Myocyte (in vitro differentiated cells): ENCODE measurements at places on chromosomes 4 and X. TPM values are rescaled to one million over a fixed set of nuclear protein-coding genes. Genes with fewer than 3 reads are reported as not detected.
A peak's percentile ranks its signal among the peaks of the same experiment; 100 is the strongest.

SYP gene
- total RNA-seq: 1.8 TPM in 2 replicates

MAGEB3 gene
- not detected in 2 replicates for total RNA-seq

DNA sequence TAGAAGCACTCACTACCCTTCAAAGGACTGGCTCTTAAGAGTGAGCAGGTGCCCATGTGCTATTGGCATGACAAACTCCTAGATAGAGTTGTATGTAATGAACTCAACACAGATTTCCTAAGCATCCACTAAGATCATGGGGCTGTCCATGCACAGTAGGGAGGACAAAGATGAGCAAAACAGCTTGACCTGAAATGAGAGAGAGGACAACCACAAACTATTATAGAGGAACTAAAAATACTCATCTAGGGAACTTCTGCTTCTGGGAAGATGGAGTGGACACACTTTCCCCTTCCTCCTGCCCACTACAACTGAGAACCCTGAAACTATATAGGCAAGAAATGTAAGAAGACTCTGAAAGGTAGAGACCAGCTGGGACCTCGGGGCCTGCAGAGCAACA lies 20.8 kb upstream of the TMEM128 start:
- DNase-seq: peak; percentile 21

DNA sequence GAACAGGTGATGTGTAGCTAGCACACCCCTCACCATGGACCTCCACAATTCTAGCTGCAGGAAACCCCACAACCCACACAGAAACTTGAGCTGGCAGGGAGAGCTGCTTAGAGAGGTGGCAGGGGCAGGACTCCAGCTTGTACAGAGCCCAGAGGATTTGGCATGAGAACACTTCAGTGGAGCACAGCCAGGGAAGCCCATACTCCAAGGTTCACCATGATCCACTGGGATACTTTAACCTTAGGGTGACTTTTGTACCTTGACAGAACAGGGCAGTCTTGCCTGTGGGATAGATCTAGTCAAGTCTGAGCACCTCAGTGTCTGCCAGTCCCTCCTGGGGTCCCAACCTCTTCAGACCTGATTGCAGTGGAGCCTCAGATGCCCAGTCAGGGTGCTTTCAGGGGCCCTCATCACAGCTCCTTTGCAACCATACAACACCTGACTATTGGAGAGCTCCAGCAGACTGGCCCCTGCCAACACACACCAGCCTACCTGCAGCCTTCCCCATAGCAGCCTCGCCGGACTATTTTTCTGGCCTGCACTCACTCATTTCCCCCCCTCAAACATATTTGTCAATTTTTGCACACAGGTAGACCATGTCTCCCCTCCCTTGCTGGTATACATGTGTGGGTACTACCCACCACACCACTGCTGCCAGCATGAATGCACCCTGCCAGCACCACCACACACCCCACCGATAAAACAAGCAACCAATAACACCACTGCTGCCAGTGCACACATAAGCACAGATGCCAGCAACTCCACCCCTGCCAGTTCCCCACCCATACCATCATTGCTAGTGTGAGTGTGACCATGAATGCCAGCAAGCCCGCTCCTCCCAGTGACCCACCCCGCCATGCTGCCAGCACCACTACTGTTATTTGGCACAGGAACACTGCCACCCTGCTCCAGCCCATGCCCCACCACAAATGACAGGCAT lies 56.0 kb upstream of the CDX4 start:
- DNase-seq: no peak

DNA sequence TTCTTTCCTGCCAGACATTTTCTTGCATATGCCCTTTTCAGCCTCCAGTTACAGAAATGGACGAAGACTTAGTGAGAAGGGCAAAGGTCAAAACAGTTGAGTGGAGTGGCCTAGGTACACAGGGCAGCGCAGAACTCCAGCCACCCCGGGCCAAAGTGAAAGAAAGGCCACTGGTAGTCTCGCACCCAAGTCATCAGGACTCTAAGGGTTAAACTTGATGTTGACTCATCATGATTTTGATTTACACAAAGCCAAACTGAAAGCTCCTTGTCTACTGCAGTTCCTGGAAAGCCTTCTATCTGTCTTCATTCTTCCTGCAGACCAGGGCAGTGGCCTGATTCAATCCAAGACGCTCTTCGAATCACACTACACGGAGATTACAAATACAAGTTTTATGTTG lies 2.6 kb upstream of the IL13RA1 start:
- no peak for DNase-seq

DNA sequence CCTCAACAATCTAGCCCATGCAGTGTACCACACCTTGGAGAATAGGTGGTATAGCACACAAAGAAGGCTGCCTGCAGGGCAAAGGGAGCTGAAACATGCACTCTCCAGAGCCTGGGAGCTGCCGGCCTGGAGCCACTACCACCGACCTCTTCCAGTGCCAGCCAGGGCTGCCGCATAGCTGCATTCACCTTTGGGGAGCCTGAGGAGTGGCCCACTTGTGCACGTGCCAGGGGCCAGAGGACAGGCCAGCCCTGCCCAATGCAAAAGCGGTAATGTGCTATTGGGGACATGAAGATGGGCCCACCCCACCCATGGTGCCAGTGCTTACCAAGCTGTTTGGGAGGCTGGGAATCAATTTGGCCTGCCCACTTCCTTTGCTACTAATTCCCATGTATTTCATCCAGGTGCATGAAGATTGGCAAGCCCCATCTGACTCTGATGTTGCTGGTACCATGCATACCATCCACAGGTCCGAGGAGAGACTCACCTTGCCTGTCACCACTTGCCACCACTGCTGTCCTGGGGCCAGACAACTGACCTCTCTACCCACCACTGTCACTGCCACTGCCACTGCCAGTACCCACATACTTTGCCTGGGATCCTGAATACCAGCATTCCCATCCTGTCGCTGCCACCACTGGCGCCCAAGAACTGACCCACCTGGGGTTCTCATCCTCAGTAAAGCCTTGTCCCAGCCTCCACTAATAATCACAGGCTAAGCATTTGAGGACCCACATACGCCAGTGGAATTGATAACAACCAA lies 506.9 kb downstream of the MAGEB5 start:
- no peak for DNase-seq

DNA sequence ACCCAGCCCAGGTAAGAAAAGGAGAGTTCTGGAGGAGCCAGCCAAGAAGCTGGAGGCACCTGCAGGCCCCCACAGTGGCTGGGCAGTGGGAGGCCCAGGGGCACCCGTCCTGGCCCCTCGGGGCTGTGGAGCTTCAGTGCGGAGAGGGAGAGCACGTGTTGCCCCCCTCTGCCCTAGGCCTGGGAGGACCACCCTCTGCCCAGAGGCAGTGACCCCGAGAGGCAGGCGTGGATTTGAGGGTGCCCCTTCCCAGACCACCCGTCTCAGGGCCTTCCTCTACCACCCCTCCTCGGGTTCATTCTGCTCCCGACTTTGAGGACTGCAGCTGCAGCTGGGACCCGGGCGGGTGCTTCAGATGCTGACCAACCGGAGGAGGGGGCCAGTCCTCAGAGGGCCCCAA lies 12.1 kb upstream of the HGFAC start:
- DNase-seq: no peak
